Ureter (tissue), 1 donor: ENCODE measurements at places on chromosomes 11 and 22. TPM values are rescaled to one million over a fixed set of nuclear protein-coding genes. Genes with fewer than 3 reads are reported as not detected.

The DLG2 gene
- 19.5 TPM for total RNA-seq

The GAL3ST1 gene
- 0.73 TPM for total RNA-seq

The CASP1 gene
- total RNA-seq = 39.6 TPM

The MMP20 gene
- total RNA-seq = not detected

The NLRP10 gene
- total RNA-seq = not detected

The TYR gene
- total RNA-seq = not detected

The APOA1 gene
- total RNA-seq = not detected

The OR51A7 gene
- not detected for total RNA-seq

The UCP3 gene
- 1.9 TPM for total RNA-seq

The LIMK2 gene
- total RNA-seq = 85.4 TPM

The APOL4 gene
- 34.4 TPM for total RNA-seq

The CRACR2B gene
- 45.8 TPM for total RNA-seq

The SNX19 gene
- total RNA-seq = 105 TPM

The UPK3A gene
- total RNA-seq = 233 TPM

The PHETA2 gene
- 7.8 TPM for total RNA-seq

The TP53AIP1 gene
- total RNA-seq = 0.49 TPM

- no peak for DNase-seq
Measured at GRCh38 chr22:39374191-39374590, 24.4 kb downstream of the SYNGR1 start.

DNA sequence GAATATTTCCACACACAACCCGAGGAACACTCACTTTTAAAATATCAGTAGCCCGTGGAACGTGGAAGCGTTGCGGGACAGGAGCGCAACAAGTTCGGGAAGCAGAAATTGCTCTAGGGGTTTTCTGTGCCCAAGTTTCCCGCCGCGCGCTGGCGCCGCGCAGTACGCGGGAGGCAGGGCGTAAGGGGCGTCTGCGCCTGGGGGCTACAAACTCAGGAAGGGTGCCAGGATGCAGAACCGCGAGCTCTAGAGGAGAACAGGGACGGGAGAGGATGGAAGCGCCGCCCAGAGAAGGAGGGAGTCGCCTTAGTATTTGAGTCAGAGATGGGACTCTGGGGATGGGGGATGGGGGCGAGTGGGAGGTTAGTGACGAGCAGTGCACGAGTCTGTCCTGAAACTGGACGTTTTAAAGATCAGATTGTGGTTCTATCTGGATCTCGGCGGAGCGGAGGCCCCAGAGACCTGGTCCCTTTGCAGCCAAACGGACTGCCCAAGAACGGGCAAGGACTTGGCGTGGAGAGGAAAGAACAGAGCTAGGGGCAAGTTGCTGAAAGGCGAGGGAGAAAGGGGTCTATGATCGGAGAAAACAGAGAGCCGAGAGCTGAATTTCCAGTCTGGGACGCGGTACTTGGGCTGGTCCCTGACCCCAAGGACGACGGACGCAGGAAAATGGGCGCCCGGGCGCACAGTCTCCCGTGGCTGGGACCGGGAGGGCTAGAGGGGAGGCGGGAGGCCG lies 4.7 kb downstream of the BSX start:
- DNase-seq = no peak

DNA sequence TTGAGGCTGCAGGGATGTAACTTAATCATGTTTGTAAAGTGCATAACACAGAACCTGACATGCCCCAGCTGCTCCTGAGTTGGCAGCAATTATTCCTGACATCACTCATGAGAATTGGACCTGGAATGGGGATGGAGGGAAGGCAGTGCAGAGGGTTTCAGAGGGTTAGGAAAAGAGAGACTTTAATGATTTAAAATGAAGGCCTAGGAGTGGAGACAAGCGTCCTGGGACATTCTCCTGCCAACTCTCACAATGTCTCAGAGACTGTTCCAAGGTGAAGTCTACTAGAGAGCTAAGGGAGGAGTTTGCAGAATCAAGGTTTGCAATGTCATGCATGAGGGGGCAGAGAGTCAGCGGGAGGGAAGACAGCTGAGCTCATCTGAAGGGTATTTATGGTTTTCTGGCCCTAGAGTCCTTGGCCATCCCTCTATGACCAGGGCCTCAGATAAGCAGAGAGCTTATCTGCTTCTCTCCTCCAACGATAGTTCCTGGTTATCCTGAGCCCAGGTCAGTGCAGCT lies 36.9 kb downstream of the GGTLC2 start:
- no peak for DNase-seq

GRCh38 chr11:126216526-126217305 lies 5.1 kb downstream of the FAM118B start:
- no peak for DNase-seq

DNA sequence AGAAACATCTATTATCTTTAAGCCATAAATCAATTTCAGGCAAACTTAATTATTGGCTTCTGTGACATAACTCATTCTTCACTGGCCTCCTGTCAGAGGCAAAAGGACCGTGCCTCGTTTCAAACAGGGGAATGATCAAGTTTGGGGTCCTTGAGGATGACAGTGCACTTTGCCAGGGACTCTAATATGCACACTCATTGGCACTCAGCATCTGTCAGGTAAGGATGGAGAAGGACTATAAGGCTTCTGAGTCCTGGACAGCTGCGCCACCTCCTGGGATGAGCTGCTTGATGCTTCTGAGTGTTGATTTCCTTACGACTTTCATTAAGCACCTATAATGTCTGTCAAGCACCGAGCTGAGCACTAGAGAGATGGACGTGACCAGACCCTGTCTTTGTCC lies 20.2 kb downstream of the BPIFC start:
- DNase-seq = no peak

- no peak for DNase-seq
Measured at GRCh38 chr11:112004389-112004788, 20.8 kb upstream of the DLAT start.

DNA sequence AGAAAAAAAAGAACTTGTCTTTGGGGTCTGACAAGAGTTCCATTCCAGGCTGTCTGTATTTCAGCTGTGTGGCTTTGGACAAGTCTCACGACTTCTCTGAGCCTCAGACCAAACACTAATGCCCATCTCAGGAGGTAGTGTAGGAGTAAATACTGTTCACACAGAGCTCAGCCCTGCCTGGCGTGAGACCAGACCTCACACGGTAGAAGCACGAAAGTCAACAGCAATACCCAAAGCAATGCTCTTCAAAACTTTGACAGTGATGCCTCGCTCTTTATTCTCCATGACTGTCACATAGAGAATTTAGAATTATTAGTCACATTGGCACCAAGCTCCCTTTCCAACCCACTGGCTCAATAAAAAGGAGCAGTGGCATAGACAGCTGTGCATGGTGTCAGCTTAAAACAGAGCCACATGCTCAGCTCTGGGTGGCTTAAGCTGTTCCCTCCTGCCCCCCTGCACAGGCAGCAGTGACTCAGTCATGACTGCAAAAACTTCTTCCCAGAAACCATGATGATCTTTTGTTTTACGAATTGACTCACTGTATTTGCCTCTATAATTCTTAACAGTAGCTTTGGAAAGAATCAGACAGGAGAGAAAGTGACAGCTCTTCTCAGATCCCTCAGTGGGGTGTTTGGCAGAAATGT lies 74.0 kb upstream of the PHF21B start:
- DNase-seq = no peak

DNA sequence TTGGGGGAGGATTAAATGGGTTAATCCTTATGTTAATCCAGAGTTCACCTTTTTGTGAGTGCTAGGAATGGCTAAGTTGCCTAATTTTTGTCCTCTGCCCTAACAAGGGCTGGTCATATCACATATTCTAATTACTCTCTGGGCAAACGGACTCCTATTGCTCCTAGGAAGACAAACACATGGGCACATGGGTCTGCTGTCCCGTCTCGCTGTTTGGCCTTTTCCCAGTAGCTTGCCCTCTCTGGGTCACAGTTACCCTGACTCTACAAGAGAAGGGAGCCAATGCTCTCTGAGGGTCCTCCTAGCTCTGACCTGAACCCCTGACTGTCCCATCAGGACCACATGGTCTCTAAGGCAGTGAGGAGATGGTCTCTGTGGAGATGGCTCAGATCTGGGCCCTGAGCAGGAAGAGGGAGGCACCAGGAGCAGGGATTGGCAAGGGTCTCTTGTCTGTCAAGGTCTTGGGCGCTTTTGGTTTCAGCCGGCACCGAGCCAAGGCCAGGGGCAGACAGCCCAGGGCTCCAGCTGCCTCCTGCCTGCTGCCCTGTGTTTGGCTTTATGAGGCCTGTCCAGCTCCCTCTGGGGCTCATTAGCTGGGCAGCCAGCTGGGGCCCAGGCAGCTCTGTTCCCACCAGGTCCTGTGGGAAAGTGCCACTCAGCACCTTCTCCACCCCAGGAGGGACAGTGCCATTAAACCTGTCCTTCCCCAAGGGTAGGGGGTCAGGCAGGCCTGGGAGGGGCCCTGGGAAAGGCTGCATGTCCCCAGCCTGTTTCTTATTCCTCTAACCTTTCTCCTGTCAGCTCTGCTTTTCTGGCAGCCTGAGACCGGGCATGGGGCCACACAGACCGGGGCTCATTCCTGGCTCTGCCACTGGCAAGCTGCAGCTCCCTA lies 559.9 kb downstream of the MN1 start:
- no peak for DNase-seq

GRCh38 chr11:20112291-20113148 lies 47.8 kb downstream of the DBX1 start:
- peak; percentile 86 for DNase-seq

- DNase-seq = no peak
Measured at GRCh38 chr11:61279934-61280659, 15.0 kb downstream of the VWCE start.

GRCh38 chr11:5891216-5891800 lies 1.7 kb upstream of the OR52E5 start:
- DNase-seq = no peak

DNA sequence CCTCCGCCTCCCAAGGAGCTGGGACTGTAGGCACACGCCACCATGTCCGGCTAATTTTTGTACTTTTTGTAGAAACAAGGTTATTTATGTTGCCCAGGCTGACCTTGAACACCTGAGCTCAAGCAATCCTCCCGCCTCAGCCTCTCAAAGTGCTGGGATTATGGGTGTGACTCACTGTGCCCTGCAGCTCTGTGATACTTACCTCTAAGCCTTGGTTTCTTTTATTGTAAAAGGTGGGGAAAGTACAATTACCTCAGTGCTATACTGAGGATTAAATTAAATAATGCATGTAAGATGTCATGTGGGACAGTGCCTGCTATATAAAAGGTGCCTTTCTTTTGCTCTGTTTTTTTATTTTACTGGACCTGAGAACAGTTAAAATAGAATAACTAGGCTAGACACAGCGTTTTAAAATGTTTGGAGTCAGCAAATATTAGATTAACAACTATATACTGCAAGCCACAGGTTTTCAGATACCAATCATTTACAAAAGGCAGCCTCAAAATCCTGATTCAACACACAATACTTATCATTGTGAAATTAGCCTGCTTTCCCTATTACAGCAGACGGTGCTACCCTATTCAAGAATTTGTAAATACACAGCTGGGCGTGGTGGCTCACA lies 30.0 kb downstream of the PRR14L start:
- no peak for DNase-seq

DNA sequence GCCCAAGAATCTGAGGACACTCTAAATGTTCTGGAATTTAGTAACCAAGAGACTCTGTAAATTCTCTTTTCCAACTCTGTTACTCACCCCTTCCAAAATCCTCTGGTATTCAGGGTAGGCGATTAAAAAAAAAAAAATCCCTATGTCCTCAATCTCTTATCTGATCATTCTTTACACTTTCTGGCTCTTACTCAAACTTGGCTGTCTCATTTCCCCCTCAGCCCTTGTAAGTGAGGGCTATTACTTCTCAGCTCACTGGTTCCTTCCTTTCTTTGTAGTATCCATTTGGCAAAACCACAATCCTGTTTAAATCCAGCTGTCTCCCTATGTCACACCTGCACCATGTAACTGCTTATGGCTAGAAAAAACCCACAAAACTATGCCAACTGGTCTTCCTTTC lies 12.7 kb upstream of the MSANTD2 start:
- no peak for DNase-seq

GRCh38 chr11:5291207-5291838 lies 10.4 kb downstream of the OR51B4 start:
- DNase-seq = no peak

- DNase-seq = no peak
Measured at GRCh38 chr11:35619855-35620640, 1.8 kb downstream of the FJX1 start.

GRCh38 chr11:7670641-7671040 lies 2.7 kb downstream of the CYB5R2 start:
- DNase-seq = no peak

- no peak for DNase-seq
Measured at GRCh38 chr22:47100019-47100418, 337.6 kb downstream of the TBC1D22A start.

- no peak for DNase-seq
Measured at GRCh38 chr11:81449588-81450156, 1284.0 kb downstream of the FAM181B start.

- DNase-seq = no peak
Measured at GRCh38 chr22:29342177-29342576, 26.7 kb upstream of the RASL10A start.

DNA sequence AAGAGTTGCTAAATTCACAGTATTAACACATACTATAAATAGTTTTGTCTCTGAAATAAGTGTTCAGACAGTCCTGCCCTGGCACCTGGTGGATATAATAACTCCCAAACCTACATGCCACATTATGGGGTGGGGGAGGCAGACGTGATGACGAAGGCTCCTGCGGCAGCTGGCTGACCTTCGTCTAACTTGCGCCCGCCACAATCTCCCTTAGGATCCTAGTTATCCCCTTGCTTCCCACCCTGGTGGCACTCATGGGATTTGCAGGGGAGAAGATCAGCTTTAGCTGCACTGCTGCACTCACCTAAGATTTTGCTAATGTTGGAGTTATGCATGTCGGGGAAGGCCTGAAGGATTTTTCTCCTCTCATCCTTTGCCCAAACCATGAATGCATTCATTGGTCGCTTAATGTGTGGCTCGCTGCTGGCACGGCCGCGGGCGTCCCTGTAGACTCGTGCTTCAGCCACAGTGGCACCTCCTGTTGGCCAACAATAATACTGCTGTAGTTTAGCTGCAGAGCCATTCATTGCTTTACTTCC lies 367.6 kb downstream of the SOX6 start:
- DNase-seq = no peak

DNA sequence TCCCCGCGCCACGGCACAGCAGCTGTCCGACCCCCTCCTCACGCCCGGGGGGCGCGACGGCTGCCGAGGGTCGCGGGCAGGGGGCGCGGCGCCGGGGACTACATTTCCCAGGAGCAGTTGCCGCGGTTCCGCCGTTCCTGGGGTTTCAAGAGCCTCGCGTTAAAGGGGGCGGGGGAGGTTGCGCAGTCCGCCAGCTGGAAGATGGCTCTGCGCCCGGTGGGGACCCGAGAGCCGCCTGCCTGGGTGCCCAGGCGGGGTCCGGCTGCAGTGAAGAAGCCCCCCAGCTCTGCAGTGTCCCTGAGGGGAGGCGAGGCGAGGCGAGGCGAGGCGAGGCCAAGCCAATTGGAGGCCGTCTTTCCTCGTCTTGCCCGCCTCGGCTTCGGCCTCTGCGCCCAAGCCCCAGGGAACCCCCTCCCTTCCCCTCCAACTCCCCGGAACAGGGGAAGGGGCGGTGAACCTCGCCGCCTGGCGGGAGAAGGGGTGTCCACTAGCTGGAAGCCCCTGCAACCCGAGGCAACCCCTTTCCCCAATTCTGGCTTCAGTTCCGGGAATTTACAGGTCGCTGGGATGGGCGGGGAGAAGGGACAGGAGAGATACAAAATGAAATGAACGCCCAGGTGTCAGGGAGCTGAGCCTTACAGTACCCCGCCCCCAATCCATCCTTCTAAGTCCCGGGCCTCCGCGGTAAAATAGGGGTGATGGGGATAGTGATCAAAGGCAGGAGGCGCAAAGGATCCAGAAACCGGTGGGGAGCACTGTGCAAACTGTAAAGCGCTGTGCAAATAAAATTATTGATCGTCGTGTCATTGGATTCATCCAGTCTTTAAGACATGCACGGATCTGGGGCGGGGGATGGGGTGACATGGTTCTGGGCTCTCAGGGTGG lies 5.2 kb upstream of the GCAT start:
- DNase-seq = peak; percentile 64

GRCh38 chr11:86740628-86741483 lies 59.5 kb upstream of the PRSS23 start:
- DNase-seq = peak; percentile 76
